ENCODE measurements at places on chromosomes 13 and 19.

DNA sequence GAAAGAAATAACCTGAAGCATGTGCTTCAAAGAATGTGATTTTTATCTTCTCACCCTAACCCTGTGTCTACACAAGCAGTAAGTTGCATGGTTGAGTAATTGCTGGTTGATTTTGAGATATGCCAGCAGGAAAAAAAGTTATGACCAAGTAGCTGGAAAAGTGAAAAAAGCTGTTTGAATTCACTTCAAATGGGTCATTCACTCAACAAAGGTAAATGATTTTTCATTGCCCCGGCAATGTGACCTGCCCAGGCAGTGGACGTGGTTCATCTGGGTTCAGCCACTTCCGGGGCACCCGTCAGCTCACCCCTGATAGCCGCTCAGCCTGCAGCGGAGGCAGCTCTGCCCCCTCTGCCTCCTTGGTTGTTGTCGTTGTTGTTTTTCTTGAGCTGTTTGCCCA is 18.5 kb downstream of the TNFRSF19 start:
- DNase-seq, result no peak

DNA sequence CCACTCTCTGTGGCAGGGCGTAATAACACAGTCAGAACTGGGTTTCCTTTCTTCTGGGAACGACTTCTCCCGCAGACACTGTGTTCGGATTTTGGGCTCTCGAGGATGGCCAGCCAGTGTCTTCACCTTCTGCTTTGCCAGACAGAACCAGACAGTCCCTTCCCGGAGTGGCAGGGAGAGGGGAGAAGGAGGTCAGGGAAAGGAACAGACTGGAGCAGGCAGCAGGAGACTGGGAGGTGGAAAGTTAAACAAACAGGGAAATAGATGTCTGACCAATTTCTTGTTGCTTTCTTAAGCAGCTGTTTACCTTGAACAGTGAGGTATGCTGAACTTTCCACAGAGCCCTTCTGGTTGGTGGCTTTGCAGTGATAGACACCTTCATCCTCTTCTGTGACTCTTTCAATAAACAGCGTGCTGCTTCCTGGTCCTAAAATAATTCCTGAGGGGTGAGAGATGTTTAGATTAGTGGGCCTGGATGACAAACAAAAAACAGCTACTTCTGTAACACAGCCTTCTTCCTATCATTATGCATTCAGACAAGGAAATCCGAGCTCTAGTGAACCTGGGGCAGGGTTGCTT is 137.6 kb downstream of the FLT1 start:
- no peak for DNase-seq

- DNase-seq, result no peak
Observed at GRCh38 chr13:43127103-43127798, 103.9 kb downstream of the DNAJC15 start.

GRCh38 chr19:30519607-30520205 is 147.5 kb downstream of the ZNF536 start:
- DNase-seq, result no peak

DNA sequence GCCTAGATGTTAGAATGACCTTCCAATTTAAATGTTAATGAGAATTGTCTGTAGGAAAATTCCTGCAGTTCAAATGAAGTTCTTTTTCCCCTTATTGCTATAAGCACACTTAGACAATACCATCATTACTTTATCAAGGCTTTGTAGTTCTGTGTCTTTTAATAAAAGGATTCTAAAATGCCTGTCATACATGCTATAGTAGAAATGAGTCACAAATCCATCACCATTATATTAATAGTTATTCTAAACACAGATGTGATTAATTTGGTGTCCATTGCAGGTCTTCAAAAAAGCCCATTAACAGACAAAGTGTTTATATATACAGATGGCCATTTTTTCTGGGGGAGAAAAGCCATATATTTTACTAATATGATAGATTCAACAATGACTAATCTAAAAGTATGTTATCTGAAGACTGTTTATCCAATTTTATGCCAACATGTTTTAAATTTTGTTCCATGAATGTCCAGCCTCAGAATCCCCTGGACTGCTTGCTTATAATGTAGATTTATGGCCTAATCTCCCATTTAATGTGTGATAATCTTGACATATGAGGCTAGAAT is 1678.3 kb upstream of the PCDH20 start:
- no peak for DNase-seq

DNA sequence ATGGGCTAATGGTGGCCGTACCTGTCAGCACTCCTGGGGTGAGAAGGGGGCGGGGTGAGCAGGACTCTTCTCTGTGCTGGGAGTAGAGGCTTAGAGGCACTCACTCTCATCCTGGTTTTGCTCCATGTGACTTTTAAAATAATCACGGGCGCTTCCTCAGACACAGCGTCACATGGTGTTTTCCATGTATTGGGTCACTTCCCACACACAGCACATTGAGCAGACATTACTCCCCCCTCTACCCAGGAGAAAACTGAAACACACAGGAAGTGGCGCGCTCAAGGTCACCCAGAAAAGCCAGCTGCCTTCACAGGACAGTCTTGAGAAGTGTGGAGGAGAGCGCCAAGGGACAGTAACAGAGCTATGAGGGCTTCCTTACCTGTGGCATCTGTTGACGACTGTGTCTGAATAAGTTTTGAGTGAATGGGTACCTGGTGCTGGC is 23.2 kb downstream of the SPATA13 start:
- DNase-seq, result no peak

GRCh38 chr13:51959773-51960172 is 51.5 kb downstream of the ATP7B start:
- no peak for DNase-seq

- DNase-seq, result peak; percentile 67
Observed at GRCh38 chr19:43731846-43732245, 16.0 kb downstream of the IRGC start.

DNA sequence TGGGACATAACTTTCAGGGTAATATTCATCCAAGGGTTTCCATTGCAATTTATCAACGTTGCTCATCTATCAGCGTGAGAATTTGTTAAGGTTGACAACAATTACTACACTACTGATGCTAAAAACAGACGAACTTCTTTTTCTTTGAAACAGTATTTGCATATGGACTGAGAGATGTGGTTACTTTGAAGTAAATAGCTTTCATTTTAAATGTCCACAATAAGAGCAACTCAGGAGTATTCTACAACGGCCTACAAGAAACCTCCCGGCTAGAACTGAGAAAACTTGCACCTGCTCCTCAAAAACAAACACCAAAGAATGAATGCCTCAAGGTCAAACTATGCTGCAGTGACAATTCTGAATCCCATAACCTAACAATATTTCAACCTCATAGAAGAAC is 238.4 kb downstream of the IRS2 start:
- DNase-seq, result no peak

DNA sequence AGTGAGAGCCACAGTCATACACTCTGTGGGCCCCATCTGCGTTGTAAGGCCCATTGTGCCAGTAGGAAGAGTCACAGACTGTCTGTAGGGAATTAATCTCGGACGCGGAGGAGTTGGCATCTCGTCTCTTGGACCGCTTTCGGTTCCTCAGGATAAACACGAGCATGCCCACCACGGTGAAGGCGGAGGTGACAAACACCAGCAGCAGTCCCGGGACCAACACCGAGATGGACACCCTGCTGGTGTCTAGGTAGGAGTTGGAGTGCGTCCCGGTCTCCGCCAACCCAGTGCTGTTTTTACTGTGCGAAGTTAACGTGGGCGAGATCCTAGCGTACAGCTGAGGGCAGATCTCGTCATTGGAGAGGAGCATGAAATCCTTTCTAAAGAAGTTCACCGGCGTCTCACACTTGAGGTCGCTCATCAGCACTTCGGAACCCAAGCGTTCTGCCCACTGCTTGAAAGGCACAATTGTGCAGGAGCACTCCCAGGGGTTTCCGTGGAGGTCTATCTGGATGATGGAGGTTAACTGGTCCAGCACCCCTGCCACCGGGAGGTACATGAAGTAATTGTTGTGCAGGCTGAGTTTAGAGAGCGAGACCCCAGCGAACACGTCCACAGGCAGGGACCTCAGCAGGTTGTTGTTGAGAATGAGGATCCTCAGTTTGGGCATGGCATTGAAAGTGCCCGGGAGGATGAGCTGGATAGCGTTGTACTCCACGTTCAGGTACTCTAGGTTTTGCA is 2.7 kb downstream of the SLITRK1 start:
- peak; percentile 35 for DNase-seq

DNA sequence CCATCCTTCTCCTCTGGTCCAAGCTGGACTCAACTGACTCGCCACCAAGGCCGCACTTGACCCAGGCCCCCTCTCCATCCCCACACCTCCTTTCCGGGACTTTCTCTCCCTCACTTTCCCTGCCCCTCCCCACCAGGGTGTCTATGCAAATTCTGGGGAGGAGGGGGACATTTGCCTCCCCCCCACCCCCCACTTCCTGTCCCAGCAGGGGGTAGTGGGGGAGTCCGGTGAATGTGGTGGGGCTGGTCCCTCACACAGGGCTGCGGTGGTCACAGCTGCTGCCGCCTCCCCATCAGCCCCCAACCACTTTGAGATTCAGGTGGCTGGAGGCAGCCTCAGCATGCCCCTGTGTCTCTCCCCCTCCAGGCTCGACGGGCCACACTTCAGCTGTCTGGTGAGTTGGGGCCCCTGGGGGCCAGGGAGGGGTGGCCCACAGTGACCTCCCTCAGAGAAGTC is 870 bp downstream of the SPIB start:
- DNase-seq, result no peak

DNA sequence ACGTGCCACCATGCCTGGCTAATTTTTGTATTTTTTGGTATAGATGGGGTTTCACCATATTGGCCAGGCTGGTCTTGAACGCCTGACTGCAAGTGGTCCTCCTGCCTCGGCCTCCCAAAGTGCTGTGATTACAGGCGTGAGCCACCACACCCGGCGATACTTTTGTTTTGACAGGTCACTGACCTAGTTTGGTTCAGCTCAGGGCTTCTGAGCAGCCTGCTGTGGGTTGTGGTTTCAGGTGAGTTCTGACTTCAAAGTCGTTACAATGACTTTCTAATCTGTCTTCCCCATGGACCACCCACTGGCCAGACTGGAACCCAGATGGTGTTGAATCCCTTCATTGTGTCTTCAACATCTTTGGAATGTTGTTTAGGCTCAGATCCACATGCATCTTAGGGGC is 73.8 kb downstream of the TRPM4 start:
- DNase-seq, result no peak

DNA sequence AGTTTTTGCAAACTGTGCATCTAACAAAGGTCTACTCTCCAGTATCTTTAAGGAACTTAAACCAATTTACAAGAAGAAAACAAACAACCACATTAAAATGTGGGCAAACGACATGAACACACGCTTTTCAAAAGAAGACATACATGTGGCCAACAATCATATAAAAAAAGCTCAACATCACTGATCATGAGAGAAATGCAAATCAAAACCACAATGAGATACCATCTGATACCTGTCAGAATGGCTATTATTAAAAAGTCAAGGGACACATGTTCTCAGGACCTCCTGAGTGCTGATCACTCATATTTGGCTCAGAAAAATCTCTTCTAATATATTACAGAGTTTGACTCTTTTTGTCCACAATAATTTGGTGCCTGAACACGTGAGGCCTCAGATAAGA is 14.2 kb upstream of the LILRB1 start:
- DNase-seq, result no peak

GRCh38 chr19:2014731-2015607 is 545 bp downstream of the BTBD2 start:
- no peak for DNase-seq

DNA sequence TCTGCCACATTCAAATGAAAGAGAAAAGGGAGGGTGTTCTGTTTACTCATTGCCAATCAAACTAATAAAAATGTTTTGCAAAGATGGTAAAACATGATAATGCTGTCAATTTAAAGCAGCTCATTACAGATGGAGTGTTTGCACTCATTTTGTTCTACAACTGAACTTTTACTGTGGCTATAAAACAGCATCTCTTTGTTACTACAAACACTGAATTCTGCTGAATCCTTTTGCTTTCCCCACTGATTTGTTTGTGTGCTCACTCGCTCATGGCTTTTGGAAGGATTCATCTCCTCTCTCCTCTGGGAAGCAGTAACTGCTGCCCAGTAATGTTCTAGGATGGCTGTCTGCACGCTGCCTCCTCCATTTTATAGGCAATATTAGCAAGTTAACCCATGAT is 434.5 kb downstream of the PCDH9 start:
- DNase-seq, result no peak

GRCh38 chr19:48806518-48806817 is 4.4 kb downstream of the BCAT2 start:
- no peak for DNase-seq

DNA sequence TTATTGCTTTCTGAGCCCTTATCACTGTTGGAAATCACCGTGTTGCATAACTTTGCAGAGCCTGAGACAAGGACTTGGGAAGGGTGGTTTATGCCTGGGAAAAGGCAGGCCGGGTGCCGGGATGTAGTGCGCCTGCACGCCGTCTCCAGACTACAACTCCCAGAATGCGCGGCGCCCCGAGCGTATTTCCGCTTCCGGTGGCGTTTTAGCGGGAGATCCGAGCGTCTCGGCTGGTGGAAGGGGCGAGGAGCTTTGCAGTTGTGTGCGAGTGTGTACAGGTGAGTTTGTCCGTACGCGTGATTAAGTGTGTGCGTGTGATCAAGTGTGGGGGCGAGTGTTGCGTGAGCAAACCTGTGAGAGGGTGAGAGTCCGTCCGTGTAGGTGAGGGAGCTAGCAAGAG is 75.4 kb downstream of the PEG3 start:
- no peak for DNase-seq

- peak; percentile 24 for DNase-seq
Observed at GRCh38 chr19:32339988-32340874, 5.2 kb upstream of the ZNF507 start.

DNA sequence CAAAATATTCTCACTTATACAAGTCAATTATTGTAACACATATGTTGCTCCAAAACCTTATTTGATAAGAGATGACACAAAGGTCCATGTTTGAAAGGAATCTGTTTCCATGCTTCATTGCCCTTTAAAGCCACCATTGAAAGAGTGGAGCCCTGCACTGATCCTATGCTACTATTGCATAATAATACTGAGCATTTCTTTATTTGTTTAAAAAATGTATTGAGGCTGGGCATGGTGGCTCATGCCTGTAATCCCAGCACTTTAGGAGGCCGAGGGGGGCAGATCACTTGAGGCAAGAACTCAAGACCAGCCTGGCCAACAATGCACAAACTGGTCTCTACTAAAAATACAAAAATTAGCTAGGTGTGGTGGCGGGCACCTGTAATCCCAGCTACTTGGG is 178.8 kb upstream of the STARD13 start:
- DNase-seq, result no peak

- no peak for DNase-seq
Observed at GRCh38 chr19:35975608-35976214, 19.3 kb upstream of the SDHAF1 start.
